ENCODE measurements at places on chromosomes 13 and 19. TPM values are rescaled to one million over a fixed set of nuclear protein-coding genes. Genes with fewer than 3 reads are reported as not detected.

Gene UBAC2
- total RNA-seq = 130 TPM

Gene IGSF23
- total RNA-seq = not detected

Gene PGLYRP2
- total RNA-seq = not detected

Gene VSTM2B
- total RNA-seq = not detected

Gene OR10H1
- not detected for total RNA-seq

Gene EGLN2
- 82.8 TPM for total RNA-seq

Gene ZNF575
- total RNA-seq = 0.09 TPM

Gene PPP1R12C
- total RNA-seq = 82.4 TPM

Gene RNF225
- 0.53 TPM for total RNA-seq

Gene ZNF836
- total RNA-seq = 4.3 TPM

GRCh38 chr19:3183721-3184641 lies 1.7 kb upstream of the NCLN start:
- no peak for DNase-seq

DNA sequence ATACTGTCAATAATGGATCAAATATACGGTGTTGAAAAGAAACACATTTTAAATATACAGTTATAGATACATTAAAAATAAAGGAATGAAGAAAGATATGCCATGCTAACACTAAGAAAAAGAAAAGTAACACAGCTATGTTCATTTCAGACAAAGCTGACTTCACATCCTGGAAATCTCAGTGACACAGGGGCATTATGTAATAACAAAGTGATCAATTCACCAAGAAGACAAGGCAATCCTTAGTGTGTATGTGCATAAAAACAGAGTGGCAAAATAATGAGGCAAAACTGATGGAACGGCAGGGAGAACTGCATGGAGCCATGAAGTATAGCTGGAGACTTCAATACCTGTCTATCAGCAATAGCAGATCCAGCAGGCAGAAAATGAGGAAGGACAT lies 13.1 kb downstream of the ZNF14 start:
- DNase-seq = no peak

- DNase-seq = no peak
These were observed 385.8 kb downstream of the KCNRG start for GRCh38 chr13:50401049-50401505.

DNA sequence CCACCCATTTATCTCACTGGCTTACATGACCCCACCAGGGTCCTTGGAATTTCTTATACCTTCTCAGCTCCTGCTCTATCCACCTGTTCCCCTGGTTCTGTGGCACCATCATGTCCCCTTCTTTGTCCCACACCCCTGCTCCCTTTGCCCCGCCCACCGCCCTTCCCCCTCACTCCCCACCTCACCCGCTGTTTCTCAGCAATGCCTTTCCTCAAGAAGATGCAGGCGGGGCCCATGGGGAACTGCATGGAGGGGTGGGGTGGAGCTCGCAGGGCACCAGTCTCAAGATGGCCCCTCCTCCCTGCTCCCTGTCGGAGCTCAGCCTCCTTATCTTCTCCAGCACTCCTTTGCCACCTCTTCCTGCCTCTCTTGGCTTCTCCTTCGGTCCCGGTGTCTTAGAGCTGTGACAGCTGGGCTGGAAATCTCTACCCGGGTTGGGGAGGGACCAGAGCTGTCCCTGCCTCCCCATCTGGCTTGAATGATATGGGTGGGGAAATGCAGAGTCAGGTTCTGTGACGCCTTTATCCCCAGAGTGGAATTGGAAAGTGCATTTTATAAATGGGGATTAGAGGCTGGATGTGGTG lies at the start of gene CABP5:
CABP5 (minus strand) TSS at position 405 of the 584 bp plus-strand sequence; CDS start at position 248, 157 bp downstream.
- DNase-seq = no peak

DNA sequence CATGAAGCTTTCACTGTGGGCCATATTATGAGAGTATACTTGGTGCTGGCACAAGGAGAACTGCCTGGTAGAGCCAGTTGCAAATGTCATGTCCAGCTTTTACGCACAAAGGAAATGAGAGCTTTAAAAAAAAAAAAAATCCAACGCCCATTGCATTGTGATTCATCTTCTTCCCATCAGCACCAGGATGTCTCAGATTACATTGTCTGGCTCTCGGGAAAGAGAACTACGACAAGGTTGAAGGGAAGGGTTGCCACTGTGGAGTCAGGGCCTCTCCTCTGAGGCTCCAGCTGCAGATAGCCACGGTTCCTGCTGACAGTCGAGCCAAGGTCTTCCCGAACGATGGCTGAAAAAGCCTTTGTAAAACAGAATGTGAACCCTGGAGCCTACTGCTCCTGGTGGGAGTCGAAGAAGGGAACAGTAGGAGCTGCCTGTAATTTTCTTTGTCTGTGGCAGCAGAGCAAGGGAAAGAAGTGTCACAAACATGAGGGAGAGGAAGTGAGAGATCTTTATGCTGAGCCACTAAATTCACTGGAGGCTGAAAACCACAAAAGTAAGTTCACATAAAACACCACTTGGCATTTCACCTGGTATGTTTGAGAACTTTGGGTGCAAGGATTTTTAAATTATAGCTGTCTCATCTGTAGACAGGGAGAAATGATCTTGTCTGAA lies 704.7 kb downstream of the DIAPH3 start:
- no peak for DNase-seq

- DNase-seq = no peak
These were observed 29.2 kb upstream of the RGCC start for GRCh38 chr13:41428155-41428554.

DNA sequence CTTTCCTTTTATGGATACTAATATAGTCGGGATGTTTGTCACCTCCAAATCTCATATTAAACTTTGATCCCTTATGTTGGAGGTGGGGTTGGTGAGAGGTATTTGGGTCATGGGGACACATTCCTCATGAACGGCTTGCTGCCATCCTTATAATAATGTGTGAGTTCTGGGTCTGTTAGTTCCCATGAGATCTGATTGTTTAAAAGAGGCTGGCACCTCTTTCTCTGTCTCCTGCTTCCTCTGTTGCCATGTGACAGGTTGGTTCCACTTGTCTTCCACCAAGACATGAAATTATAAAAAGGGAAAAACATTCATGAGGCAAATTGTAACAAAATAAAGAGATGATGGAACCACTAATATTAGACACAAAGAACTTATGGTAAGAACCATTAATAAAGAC lies 107.8 kb upstream of the ATXN8OS start:
- DNase-seq = no peak

GRCh38 chr13:49466292-49466838 lies 22.3 kb downstream of the SETDB2 start:
- DNase-seq = no peak

DNA sequence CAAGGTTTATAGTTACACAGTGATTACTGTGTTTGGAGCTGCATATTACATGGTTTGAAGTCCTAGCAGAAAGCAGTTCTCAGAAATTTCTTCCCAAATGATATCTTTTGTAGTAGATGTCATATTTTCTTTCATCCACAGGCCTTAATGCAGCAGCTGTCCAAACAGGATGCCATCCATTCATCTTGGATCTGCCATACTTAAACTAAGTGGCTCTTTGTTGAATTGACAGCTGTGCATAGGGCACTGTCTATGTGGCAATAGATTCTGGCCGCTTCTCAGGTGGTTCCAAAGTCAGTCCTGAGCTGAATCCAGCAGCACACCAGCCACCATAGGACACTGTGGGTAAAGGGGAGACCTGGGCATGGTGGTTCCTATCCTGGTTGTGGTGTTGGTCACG lies 41.6 kb upstream of the SPRY2 start:
- no peak for DNase-seq

- DNase-seq = no peak
These were observed 8.5 kb upstream of the DOCK9 start for GRCh38 chr13:98986226-98986846.

GRCh38 chr19:13621413-13621812 lies 115.1 kb upstream of the CACNA1A start:
- DNase-seq = peak; percentile 75

GRCh38 chr13:80458543-80458942 lies 117.6 kb upstream of the SPRY2 start:
- no peak for DNase-seq

DNA sequence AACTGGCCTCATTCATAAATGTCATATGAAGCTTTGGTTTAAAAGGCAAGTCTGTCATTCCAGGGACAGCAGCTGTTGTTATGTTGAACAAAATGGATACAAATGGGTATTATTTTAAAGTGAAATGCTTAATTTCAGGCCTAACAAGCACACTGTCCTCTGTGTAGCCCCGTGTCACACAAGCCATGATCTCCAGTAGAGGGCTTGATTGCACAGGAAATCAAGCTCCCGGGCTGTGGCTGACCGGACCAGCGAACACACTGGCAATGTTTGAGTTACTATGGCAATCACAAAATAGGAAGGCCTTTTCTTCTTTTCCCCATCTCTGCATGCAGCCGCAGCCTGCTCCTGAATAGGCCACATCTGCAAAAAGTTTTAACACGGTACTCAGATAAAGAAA lies 64.0 kb upstream of the GSX1 start:
- no peak for DNase-seq

GRCh38 chr13:74015137-74015536 lies 119.1 kb downstream of the KLF12 start:
- no peak for DNase-seq

DNA sequence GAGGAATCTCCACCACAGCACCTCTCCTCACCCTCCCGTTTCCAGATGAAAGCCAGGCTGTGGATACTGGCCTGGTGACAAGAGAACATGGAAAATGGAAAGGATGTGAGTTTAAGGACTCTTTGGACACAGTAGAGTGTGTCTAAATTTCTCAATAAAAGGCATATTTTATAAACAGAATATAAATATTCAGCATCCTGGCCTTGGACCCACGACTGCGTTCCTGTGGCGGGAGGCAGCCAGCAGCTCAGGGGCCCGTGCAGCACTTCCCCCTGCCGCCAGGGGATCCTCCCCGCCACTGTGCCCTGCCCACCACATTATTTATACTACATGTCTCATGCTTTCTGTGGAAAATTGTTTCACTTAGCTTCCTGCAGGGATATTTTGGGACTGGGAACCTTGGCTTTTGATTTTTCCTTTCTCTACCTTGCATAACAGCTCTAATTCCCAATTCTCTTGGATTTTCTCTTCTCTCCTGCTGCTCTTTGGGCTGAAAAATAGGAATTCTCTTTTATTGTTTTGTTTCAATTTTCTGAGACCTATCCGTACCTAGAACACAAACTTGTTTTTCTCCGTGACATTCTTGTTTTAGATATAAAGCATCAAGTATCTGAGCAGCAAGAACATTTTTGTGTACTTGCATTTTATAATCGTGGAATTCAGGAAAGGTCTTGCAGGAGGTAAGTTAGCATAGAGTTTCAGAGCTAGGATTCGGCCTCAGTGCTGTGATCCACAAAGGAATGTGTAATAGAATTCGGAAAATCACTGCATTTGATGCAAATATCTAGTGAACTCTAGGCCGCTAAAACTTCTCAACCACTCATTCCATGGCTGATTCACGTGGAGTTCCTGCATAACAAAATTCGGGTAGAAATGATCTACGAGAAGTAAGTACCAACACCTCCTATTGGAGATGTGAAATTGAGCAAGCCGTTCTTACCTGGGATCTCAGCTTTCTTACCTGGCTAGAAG lies 107.7 kb upstream of the SPATA13 start:
- peak; percentile 2 for DNase-seq

GRCh38 chr13:48318821-48319511 lies 15.4 kb downstream of the RB1 start:
- DNase-seq = no peak

DNA sequence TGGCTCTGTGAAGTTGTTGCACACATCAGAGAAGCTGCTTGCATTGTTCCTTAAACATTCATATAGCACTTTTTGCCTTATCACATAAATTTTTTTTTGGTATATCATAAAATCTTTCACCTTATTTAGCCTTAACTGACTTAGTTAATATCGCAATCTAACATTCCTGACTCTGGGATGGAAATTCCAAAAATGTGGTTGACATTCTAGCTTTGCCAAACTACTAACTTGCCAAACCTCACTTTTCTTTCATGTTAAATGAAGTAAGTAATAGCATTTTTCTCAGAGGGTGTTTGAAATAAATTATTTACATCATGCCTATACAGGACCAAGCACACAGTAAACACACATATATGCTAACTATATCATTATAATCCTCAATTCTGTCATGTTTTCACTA lies 736.9 kb upstream of the PCDH9 start:
- DNase-seq = no peak

DNA sequence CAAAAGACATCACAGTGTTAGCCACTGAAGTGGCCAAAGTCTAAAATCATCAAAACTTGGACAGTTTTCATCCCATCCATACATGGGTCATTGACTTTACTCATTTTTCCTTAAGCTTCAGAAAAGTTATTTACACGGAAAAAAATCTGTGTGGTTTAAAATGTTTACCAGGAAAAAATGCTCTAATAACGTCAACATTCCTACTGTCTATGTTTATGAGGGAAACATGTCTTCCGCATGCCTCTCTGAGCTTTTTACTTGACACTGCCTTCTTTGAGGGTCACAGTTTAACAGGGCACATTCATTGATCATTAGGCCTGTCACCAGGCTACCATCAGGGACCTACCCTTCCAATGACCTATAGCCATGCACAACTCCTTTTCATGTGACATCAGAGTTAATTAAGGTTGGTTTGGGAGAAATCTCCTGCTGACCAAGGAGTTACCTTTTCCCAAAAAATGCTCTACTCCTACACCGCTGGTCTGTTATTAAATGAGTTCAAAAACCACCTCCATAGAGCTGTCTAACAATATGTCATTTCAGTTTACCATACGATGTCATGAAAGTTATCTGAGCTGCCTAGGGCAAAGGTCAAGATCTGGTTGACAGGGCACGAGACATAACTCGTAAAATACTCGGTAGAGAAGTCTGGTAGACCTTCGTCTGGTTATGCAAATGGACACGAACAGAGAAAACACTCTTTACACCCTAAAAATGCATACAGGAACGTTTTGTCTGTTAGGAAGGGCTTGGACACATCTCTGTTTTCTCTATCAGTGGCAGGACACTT lies 17.8 kb downstream of the FLT1 start:
- DNase-seq = no peak

- no peak for DNase-seq
These were observed 603.4 kb upstream of the PCDH9 start for GRCh38 chr13:67833564-67833963.

DNA sequence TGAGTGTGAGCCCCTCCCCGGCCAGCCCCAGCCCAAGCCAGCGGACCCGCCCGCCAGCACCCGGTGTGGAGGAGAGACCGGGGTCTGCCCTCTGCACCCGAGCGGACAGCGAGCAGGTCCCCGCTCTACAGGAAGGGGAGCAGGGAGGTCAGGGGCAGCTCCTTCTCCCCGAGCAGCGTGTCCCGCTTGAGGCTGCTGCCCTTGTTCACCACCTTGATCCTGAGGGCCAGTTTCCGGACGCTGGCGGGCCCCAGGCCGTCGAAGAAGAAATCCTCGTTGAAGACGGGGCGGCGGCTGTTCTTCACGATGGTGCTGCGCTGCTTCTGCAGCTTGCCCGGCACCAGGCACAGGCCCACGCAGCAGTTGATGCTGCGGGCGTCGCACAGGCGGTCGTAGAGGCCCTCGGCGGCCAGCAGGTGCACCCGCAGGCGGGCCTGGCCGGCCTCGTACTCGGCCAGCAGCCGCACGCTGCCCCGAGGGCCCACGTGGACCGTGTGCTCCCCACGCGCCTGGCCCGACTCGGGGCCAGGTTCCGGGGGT lies 1.9 kb downstream of the C2CD4C start:
- peak; percentile 43 for DNase-seq

GRCh38 chr13:106078191-106078590 lies 457.3 kb downstream of the EFNB2 start:
- DNase-seq = no peak

- DNase-seq = no peak
These were observed 583.7 kb upstream of the SPRY2 start for GRCh38 chr13:80924596-80924995.

- no peak for DNase-seq
These were observed 774 bp upstream of the PPP2R1A start for GRCh38 chr19:52188822-52189734.

Measured in SJSA1 (cell line).